ENCODE measurements at places on chromosomes 5 and 9.

DNA sequence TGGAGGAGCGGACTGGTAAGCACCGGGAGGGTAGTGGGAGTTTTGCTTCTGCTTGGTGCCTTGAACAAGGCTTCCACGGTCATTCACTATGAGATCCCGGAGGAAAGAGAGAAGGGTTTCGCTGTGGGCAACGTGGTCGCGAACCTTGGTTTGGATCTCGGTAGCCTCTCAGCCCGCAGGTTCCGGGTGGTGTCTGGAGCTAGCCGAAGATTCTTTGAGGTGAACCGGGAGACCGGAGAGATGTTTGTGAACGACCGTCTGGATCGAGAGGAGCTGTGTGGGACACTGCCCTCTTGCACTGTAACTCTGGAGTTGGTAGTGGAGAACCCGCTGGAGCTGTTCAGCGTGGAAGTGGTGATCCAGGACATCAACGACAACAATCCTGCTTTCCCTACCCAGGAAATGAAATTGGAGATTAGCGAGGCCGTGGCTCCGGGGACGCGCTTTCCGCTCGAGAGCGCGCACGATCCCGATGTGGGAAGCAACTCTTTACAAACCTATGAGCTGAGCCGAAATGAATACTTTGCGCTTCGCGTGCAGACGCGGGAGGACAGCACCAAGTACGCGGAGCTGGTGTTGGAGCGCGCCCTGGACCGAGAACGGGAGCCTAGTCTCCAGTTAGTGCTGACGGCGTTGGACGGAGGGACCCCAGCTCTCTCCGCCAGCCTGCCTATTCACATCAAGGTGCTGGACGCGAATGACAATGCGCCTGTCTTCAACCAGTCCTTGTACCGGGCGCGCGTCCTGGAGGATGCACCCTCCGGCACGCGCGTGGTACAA lies 556 bp downstream of the PCDHGC3 start:
- DNase-seq: peak; percentile 23

DNA sequence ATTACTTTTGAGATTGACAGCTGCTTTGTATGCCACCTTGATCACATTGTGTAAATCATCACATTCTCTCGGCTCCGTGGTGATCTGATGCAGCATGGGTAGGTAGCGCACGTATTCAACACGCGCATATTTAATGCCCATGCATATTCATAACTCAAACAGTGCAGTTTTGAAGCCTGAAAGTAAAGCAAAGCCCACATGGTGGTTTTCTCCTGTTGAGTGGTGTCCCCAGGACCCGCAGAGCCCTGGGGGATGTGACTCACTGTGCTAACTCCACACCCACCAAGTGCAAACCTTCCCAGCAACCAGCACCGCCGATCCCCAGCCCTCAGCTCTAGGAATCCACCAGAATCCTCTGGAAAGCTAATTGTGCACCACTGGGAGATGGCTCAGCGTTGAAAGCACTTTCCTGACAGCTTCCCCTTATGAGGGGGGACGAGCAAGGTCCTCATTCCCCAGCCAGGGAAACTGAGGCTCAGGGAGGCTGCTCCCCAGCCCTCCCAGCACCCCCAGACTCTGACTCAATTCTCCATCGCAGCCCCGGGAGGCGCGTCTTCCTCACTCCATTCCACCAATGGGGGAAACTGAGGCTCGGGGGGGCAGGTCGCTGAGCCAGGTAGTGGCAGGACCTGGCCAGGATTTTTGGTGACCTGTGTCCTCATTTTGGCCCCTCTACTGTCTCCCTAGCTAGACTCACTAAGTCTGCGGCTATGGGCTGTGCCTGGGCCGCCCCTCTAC lies 46.4 kb downstream of the SARDH start:
- DNase-seq: no peak

GRCh38 chr5:131068893-131069643 lies 96.0 kb downstream of the HINT1 start:
- no peak for DNase-seq

DNA sequence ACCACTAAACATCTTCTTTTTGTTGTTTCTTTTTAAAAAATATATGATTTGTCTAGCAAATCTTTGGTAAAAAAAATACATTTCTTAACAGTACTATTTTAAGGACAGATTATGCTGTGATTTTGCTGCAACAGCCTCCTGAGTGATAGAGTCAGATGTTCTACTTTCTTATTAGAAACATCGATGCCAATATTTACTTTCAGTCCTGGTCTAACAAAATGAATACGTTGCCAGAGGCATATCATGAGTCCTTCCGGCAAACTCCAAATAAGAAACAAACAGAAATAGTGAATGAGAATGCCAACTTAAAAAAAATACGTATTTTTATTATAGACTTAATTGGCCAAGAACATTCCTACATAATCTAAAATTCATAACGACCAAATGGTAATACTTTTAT lies 371.5 kb downstream of the ADGRV1 start:
- no peak for DNase-seq

- no peak for DNase-seq
Observed at GRCh38 chr5:143195491-143195890, 208.0 kb downstream of the NR3C1 start.

GRCh38 chr5:150515446-150515845 lies 7.5 kb downstream of the NDST1 start:
- no peak for DNase-seq

GRCh38 chr5:88657906-88658775 lies 224.8 kb downstream of the MEF2C start:
- no peak for DNase-seq

DNA sequence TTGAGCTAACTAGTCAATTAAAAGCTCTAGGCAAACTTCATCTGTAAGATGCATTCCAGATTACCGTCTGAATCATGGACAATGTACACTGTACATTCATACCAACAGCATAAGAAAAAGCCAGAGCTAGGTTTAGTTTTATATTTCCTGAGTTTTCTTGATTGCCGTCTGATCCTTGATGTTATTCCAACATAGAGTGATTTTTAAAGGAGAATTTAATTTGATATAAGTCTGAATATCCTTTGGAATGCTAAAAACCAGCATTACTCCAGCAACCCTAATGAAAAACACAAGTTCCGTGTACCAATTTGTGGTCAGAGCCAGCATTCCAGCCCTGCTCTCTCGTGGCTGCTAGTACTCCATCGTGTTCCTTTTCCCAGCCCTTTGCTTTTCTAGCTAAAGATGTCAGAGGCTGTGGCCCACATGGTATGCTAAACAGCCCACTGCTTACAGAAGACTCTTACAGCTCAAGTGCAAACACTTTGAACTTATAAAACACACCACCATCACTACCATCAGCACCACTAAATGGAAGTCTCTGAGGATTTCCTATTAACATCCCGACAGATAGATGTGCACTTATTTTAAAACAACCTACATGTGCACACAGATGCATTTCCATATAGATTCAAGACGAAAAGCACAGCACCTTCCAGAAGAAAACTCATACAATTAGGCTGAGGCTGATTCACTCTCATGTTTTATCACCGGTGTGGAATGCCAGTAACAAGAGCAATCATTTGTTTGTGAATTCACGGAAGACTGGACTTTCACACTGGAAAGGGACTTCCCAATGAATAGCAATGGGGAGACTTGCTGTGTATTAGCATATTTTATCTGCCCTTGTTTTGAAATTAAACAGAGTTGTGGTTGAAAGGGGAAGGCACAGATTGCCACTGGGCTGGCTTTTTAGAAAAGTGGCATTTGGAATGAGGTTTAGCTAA lies 246.9 kb upstream of the GAS1 start:
- no peak for DNase-seq

GRCh38 chr5:139696894-139697658 lies 48.9 kb downstream of the CXXC5 start:
- DNase-seq: no peak

- DNase-seq: no peak
Observed at GRCh38 chr5:54117957-54118356, 192.4 kb downstream of the ARL15 start.

- DNase-seq: no peak
Observed at GRCh38 chr5:29896646-29897045, 1296.8 kb upstream of the CDH6 start.

DNA sequence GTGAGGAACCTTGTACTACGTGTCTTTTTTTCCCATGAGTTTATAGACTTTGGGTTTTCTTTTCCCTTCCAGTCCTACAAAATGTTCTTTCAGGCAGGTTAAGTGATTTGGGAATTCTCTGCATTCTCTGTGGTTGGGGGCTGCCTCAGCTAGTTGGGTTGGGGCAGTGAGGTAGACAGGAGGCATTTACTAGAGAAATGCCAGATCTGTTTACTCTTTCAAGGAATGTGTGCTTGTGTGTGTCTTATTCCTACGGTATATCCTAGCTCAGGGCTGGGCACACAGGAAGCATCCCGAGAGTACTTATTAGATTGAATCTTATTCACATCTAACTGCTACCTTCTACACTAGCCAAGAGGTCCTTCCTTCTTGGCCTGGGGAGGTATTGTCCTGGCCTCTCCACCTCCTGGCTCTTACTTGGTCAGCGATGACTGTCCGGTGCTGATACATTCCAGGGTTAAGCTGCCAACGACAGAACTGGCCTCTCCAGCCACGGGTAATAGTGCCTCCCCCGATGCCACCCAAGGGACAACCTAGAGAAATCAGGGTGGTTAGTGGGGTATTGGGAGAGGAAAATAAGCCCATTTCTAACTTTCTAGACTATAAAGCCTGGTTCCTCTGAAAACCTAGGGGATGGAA lies 5.0 kb downstream of the GBA2 start:
- no peak for DNase-seq

- peak; percentile 47 for DNase-seq
Observed at GRCh38 chr5:15592728-15593127, 92.7 kb downstream of the FBXL7 start.

DNA sequence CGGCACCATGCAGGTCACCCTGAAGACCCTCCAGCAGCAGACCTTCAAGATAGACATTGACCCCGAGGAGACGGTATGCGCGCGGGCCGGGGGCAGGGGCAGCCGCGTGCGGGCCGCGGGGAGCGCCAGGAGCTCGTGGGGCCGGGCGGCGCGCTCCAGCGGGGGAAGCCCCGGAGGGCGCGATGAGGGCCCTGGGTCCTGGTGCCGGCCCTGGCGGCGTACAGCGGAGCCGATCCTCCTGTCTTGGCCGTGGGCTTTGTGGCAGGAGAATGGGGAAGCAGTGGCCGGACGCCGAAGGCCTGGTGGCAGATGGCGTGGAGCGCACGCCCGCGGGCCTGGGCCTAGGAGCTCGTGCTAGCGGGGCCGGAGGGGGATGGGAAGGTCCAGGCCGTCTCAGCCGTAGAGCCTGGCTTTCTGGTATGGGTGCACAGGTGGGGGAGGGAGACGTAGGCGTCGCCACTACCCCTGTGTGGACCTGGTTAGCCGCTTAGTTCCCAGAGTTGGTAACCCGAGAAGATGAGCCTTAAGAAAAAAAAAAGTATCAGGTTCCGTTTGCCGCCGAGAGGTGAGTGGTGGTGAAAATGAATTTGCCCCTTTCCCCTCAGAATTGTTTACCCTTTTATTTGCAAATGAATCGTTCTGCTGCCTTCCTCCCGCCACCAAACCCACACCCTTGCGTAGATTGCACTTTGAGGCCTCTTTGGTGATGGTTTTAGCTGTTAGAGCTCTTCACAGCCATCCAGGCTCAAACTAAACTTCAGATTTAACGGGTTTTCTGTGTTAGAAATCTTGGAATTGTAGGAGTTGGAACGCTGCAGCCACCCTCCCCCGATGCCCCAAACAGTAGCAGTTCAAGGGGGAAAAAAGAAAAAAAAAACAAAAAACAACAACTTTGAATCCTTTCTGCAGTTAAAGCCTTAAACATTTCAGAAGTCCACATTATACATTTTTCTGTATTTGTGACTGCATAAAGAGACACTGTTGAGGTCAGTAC lies 841 bp downstream of the RAD23B start:
- DNase-seq: peak; percentile 71

DNA sequence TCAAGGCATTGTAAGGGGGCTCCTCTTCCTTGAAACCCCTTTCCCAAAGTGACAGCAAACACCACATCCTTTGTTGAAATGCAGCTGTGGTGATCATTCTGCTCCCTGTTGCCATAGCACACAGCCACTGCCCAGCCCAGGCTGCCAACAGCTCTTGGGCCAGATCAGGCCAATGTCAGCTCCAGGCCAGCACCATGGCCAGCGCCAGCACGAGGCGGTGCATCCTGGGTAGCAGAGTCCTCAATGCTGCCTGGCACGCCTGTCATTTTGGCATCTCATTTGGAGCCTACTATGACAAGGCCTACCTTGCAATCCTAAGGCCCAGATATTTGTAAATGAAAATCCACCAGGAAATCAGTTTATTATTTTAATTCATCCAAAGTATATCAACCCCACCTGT lies 390.6 kb downstream of the DNAH5 start:
- DNase-seq: no peak

GRCh38 chr9:15211815-15212495 lies 95.1 kb downstream of the TTC39B start:
- DNase-seq: no peak

GRCh38 chr9:114400219-114400618 lies 12.4 kb upstream of the AKNA start:
- DNase-seq: no peak

DNA sequence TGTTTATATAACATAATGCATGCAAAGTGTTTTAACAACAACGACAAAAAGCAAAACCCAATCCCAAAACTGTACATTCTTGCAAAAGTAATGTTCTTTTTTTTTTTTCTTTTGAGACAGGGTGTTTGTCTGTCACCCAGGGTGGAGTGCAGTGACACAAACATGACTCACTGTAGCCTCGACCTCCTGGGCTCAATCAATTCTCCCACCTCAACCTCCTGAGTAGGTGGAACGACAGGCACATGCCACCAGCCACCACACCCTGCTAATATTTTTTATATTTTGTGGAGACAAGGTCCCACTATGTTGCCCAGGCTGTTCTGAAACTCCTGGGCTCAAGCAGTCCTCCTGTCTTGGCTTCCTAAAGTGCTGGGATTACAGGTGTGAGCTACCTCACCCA lies 13.6 kb upstream of the HAVCR1 start:
- no peak for DNase-seq

DNA sequence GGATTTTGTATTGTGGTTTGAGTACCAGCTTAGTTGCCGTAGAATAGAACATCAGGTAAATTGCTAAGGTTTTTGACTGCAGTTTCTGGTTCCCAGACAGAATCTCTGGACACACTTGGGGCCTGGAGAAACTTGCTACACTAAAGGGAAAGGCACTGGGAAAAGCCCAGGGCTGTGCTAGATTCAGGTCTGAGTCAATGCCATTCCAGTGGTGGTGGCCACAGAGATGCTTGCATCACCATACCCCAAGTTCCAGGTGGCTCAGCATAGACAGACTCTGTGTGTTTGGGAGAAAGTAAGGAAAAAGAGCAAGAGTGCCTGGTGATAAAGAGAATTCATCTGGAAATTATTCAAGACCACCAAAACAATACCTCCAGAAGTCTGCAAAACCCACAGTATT lies 120.6 kb downstream of the HMHB1 start:
- DNase-seq: no peak

DNA sequence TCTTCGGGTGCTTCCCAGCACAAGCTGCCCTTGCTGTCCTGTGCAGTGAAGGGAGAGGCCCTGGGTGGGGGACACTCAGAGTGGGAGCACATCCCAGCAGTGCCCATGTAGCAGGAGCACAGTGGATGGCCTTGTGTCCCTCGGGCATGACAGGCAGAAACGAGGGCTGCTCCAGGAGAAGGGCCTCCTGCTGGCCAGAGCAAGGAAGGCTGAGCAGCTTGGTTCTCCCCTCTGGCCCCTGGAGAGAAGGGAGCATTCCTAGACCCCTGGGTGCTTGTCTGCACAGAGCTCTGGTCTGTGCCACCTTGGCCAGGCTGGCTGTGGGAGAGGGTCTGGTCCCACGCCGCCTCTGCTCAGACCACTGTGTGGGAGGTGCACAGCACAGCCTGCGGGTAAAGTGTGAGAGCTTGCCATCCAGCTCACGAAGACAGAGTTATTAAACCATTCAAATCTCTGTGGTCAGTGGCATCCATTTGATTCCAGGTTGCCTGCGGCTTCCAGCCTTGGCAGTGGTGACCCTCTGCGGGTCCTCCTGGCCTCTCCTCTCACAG lies 18.3 kb downstream of the FBXW5 start:
- no peak for DNase-seq

GRCh38 chr5:11857391-11857790 lies 46.9 kb downstream of the CTNND2 start:
- DNase-seq: no peak
